ENCODE measurements at places on chromosomes 1 and 21. TPM values are rescaled to one million over a fixed set of nuclear protein-coding genes. Genes with fewer than 3 reads are reported as not detected.

DNA sequence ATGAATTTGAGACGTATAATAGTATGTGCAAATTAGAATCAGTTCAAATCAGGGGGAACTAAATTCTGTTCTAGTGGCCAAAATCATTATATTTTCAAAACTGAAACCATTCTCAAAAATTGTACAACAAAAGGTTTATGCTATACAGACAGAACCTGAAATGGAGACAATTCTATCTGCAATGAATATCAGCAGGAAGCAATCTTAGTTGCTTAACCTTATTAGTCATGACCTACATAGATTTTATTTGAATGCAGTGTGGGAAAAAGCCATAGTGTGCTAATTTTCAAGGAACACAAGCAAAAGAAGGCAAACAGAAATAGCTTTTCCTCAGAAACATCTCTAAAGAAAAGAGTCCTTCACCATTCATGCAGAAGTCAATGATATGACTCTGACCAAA is 6.5 kb downstream of the AK5 start:
- peak; percentile 24 for DNase-seq

DNA sequence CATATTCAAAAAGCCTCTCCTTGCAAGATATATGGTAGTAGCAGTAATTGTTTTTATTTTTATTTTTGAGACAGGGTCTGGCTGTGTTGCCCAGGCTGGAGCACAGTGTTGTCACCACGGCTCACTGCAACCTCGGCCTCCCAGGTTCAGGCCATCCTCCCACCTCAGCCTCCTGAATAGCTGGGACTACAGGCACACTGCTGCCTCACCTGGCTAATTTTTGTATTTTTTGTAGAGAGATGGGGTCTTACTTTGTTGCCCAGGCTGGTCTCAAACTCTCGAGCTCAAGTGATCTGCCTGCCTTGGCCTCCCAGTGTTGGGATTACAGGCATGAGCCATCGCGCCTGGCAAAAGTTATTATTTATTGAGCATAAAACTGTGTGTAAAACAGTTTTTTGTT is 38.4 kb downstream of the SLC66A1 start:
- DNase-seq: no peak

DNA sequence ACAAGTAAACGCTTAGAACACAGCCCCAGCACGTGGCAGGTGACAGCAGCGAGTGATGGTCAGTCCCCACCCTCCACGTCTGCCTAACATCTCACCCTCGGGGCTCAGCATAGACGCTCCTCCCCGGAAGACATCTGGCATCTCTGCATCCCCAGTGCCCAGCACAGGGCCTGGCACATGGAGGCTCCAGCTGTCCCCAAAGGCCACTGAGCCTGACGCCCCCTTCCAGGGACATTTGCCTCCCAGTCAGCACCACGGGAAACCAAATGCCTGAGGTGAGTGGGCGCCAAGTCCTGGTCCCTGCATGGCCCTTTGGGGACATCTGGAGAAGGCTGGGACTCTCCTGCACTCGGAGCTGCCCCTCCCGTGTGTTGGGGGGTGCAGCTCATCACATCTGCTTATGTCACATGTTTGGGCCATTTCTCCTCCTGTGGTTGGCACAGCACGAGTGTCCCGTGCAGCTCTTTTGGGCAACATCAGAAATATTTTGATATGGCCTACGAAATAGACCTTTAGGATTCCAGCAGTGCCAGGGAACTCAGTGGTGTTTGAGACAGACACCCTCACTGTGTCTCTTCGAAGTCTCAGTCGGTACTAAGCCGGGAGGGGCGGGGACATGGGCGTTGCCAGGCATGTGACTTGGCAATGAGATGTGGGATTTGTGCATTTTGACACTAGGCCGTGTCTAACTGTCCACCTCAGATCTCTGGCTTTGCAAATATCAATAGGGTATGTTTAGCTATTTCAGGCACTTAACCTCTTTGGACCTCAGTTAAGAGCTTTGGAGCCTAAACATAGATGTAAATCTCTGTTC is 315.0 kb downstream of the PTPRU start:
- peak; percentile 47 for DNase-seq

- DNase-seq: no peak
These were observed 51.1 kb downstream of the FAM163A start for GRCh38 chr1:179794146-179794545.

Gene KCNN3
- polyA plus RNA-seq: 0.10 TPM

Data from SK-N-SH (cell line).